ENCODE measurements at places on chromosomes 7 and 10.

- DNase-seq, result no peak
Observed at GRCh38 chr10:490256-490655, 199.2 kb downstream of the DIP2C start.

DNA sequence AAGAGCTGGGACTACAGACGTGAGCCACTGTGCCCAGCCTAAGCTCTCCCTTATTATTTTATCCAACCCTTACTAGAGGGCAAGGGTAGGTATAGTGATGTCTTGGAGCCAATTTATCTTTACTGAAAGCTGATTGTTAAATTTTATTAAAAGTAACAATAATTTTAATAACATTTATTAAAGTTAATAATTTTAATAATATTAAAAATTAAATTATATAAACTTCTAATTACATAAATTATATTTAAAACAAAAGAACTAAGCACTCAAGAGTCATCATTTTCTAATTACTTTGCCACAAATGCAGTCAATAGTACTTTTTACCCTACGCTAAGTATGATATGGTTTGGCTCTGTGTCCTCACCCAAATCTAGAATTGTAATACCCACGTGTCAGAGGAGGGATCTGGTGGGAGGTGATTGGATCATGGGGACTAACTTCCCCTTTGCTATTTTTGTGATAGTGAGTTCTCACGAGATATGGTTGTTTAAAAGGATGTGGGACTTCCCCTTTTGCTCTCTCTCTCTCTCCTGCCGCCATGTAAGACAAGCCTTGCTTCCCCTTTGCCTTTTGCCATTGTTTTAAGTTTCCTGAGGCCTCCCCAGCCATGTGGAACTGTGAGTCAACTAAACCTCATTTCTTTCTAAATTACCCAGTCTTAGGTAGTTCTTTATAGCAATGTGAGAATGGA is 58.4 kb upstream of the ETV1 start:
- no peak for DNase-seq

- no peak for DNase-seq
Observed at GRCh38 chr7:26073041-26073440, 79.0 kb upstream of the NFE2L3 start.

- DNase-seq, result no peak
Observed at GRCh38 chr7:134820295-134820694, 40.9 kb downstream of the CALD1 start.

GRCh38 chr10:124231168-124232155 is 138.1 kb upstream of the CHST15 start:
- no peak for DNase-seq

GRCh38 chr10:119231654-119232053 is 24.3 kb downstream of the GRK5 start:
- no peak for DNase-seq
